ENCODE measurements at places on chromosomes 1 and 21. TPM values are rescaled to one million over a fixed set of nuclear protein-coding genes. Genes with fewer than 3 reads are reported as not detected.

Gene OPTC
- not detected for total RNA-seq

Gene PTAFR
- under 0.01 TPM for total RNA-seq

Gene FAM229A
- 1.3 TPM for total RNA-seq

Gene LRIG2
- 20.9 TPM for total RNA-seq

Gene ATP6V1G3
- total RNA-seq, result 0.43 TPM

Gene C1orf56
- 2.6 TPM for total RNA-seq

Gene RABGAP1L
- total RNA-seq, result 29.8 TPM

Gene AUNIP
- total RNA-seq, result 3.5 TPM

Gene F3
- total RNA-seq, result 506 TPM

Gene MNDA
- total RNA-seq, result not detected

Gene TMEM125
- not detected for total RNA-seq

Gene PAQR6
- 0.43 TPM for total RNA-seq

Gene CCDC185
- total RNA-seq, result not detected

Gene OR10Z1
- total RNA-seq, result not detected

Gene INKA2
- 4.5 TPM for total RNA-seq

Gene HSPA6
- under 0.01 TPM for total RNA-seq

Gene OR2L8
- not detected for total RNA-seq

Gene RIIAD1
- not detected for total RNA-seq

Gene GPA33
- not detected for total RNA-seq

Gene TSACC
- not detected for total RNA-seq
